ENCODE measurements at places on chromosomes 5 and 9.

DNA sequence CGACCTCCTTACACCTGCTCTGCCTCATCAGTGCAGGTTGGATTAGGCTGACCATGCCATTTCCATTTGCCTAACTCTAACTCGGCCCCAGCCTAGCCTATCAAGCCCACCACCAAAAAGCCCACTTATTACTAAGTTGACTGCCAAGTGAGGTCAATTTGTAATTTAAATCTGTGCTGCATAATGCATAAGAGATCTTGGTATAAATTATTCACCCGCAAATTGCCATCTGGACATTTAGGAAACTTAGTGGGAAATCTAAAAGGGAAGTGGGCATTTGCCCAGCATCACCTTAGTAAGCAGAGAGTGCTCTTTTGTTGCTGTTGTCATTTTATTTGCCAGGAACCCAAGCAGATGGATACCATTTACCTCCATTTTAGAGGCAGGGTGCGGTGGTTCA lies 143.0 kb downstream of the SPOCK1 start:
- H3K36me3 ChIP-seq, result no peaks in the 10 kb centered on the region
- peaks cover 2% of the 10 kb centered on the region for H3K27me3 ChIP-seq

DNA sequence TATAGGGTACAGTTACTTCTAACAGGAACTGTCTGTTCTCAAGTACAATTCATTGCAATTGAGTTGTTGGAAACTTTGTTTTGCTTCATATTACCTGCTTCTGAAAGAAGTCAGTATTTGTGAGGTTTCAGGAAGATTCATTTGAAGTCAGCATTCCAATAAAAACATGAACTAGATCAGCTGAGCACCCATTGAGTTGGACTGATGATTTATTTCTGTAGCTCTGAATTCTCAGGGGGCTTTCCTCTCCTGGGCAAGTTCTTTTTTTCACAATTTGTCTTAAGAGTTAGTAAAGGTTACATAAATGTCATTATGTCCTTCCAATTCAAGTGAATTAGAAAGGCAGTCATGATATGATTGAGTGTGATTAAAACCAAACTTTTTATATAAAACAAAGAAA lies 16.2 kb upstream of the KIF2A start:
- no peaks in the 10 kb centered on the region for H3K27me3 ChIP-seq
- peaks cover 71% of the 10 kb centered on the region for H3K36me3 ChIP-seq
- peak overlapping the region; percentile 93 for H3K27ac ChIP-seq

DNA sequence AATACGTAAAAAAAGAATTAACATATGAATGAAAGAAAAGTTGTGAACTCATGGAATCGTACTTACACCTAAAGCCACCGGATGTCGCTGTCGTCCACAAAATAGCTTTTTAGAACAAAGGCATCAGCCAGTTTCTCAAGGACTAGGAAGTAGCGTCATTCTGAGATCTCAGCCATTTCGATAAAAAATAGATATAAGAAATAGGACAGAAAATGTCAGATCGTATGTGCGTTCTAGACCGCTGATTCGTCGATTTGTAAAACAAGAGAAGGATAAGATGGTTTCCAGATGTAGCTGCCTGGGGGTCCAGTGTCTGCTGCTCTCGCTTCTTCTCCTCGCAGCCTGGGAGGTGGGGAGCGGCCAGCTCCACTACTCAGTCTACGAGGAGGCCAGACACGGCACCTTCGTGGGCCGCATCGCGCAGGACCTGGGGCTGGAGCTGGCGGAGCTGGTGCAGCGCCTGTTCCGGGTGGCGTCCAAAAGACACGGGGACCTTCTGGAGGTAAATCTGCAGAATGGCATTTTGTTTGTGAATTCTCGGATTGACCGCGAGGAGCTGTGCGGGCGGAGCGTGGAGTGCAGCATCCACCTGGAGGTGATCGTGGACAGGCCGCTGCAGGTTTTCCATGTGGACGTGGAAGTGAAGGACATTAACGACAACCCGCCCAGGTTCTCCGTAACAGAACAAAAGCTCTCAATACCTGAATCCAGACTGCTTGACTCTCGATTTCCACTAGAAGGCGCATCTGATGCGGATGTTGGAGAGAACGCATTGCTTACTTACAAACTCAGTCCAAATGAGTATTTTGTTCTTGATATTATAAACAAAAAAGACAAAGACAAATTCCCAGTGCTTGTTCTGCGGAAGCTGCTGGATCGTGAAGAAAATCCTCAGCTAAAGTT lies at the start of gene PCDHA10:
TSS of gene PCDHA10 (plus strand) at position 126 of the 903 bp plus-strand sequence. CDS start at position 278, 152 bp downstream.
- H3K4me3 ChIP-seq, result no peak within 1 kb of the TSS
- no peak for DNase-seq
- no peaks in the 10 kb centered on the region for H3K27me3 ChIP-seq

GRCh38 chr5:119397518-119398380 lies 41.9 kb downstream of the TNFAIP8 start:
- no peaks in the 10 kb centered on the region for H3K27me3 ChIP-seq
- peaks cover 47% of the 10 kb centered on the region for H3K36me3 ChIP-seq
- peak overlapping the region; percentile 17 for H3K4me3 ChIP-seq
- peak overlapping the region; percentile 87 for H3K27ac ChIP-seq

DNA sequence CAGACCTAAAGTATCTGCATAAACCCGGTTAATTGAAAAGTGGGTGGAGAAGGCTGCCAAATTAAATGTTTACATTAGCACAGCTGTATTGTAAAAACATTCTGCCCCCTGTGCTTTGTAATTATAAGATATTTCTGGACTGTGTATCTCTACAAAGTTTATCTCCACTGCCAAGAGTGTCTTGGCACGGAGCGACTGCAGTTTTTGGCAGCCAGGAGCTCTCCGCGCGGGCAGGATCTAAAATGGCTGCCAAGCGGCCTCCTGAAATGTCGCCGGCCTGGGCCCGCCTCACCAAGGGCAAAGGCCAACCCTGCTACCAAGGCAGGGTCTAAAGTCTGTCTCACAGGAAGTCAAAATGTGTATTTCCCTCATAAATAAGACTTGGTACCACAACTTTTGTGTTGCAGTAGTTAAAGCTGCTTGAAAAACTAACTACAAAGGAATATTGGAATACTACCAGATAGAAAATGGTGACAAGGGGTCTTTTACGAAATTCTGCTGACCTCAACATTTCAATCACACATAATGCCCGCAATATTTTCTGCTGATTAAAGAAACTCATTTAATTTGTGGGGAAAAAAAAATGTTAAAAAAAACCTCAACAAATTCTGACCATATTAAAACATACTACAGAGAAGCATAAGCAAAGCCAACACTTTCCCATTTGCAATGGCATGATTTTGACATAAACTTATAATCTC lies 110.4 kb downstream of the NFIB start:
- H3K27me3 ChIP-seq, result no peaks in the 10 kb centered on the region
- no peaks in the 10 kb centered on the region for H3K4me1 ChIP-seq
- no peak for DNase-seq

- DNase-seq, result no peak
- no peaks in the 10 kb centered on the region for H3K27me3 ChIP-seq
- no peaks in the 10 kb centered on the region for H3K4me1 ChIP-seq
- H3K36me3 ChIP-seq, result no peaks in the 10 kb centered on the region
- H3K27ac ChIP-seq, result no peak overlapping the region
These were observed 38.6 kb downstream of the MRPS30 start for GRCh38 chr5:44847206-44847852.

GRCh38 chr9:129750013-129750638 lies 2.7 kb downstream of the PTGES start:
- H3K36me3 ChIP-seq, result no peaks in the 10 kb centered on the region
- no peak for DNase-seq
- H3K4me3 ChIP-seq, result no peak overlapping the region
- peaks cover 5% of the 10 kb centered on the region for H3K27me3 ChIP-seq
- no peak overlapping the region for H3K27ac ChIP-seq

GRCh38 chr5:21889581-21889980 lies 963.6 kb downstream of the CDH12 start:
- no peak for DNase-seq
- no peaks in the 10 kb centered on the region for H3K27me3 ChIP-seq
- H3K27ac ChIP-seq, result no peak overlapping the region
- no peaks in the 10 kb centered on the region for H3K4me1 ChIP-seq
- no peak overlapping the region for H3K4me3 ChIP-seq

GRCh38 chr5:135455876-135456237 lies 3.7 kb upstream of the TIFAB start:
- DNase-seq, result no peak
- no peak overlapping the region for H3K27ac ChIP-seq
- no peaks in the 10 kb centered on the region for H3K4me1 ChIP-seq
- H3K27me3 ChIP-seq, result peaks cover 17% of the 10 kb centered on the region
- no peaks in the 10 kb centered on the region for H3K36me3 ChIP-seq
- H3K4me3 ChIP-seq, result no peak overlapping the region

- DNase-seq, result no peak
- peaks cover 11% of the 10 kb centered on the region for H3K4me1 ChIP-seq
- no peak overlapping the region for H3K27ac ChIP-seq
- H3K36me3 ChIP-seq, result no peaks in the 10 kb centered on the region
- peaks cover 18% of the 10 kb centered on the region for H3K27me3 ChIP-seq
These were observed 8.1 kb upstream of the PFDN1 start for GRCh38 chr5:140311011-140311467.

DNA sequence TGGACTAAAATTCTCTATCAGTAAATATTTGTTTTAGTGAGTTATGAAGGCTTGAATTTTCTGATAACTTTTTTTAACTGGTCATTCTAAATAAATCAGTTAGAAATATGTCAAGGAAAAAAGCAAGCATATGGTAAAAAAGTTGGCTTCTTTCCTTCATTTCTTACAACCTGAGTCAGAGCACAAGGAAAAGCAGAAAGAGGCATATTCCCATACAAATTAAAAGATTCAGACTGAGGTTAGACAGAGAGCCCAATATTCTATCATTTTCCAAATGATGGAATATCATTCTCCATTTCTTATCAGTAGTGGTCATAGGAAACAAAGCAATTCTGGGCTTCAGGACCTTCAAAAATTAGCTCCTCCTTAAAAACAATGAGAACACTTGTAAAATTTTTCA lies 732.1 kb downstream of the MAT2B start:
- H3K27ac ChIP-seq, result no peak overlapping the region
- H3K36me3 ChIP-seq, result no peaks in the 10 kb centered on the region
- H3K4me1 ChIP-seq, result no peaks in the 10 kb centered on the region
- no peak for DNase-seq
- no peak overlapping the region for H3K4me3 ChIP-seq

DNA sequence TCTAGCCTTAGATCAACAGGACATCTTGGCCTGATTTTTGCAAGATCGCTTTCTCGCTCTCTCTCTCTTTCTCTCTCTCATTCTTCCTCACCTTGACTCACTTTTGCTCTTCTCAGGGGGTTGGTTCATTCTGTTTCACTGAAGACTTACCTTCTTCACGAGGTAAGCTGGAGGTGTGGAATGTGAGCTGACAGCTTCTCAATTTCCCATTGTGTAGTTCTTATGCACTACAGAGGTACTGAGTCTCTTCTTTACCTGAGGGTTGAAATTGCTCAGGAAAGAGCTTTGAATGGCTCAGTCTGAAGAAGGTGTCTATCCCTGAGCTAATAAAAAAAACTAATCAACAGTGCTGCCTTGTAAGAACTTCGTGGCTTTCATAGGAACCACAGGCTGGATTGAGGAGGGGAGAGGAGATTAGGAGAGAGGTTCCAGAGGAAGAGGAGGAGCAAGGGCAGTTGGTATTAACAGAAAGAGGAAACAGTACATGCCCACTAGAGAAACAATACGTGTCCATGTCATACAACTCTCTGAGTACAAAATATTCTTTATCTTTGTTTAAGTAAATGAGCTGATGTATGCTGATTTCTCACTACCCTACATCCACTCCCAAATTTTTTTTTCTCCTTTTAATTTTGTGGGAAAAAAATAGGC lies 192.2 kb downstream of the TMEM167A start:
- H3K27ac ChIP-seq, result no peak overlapping the region
- H3K4me3 ChIP-seq, result no peak overlapping the region
- H3K27me3 ChIP-seq, result no peaks in the 10 kb centered on the region
- peaks cover 2% of the 10 kb centered on the region for H3K36me3 ChIP-seq
- H3K4me1 ChIP-seq, result peaks cover 25% of the 10 kb centered on the region
- no peak for DNase-seq

DNA sequence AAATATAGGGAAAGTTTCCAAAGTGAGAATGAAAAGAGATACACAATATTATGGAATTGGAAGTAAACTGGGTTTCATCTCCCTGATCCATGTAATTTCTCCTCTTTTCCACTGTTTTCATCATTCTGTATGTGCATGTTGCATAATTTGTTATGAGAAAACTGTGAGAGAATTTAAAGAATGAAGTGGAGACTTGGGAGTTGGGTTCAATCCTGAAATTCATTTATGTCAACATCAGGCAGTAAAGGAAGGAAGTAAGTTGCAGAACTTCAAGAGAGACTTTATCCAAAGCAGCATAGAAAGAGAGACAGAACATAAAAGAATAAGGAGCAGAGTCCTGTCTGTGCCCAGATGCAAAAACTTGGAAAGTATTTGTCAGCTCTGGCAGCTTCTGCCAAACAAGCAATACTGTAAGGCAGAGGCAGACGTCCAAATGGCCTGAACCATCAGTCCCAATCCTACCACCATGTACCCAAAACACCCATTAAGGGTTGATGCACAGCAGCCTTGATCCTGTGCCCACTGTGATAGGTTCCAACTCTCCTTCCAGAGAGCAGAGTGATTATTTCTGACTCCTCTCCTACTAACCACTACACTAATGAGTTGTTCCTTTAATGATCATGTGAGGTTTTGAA lies 425.3 kb upstream of the CDH6 start:
- no peaks in the 10 kb centered on the region for H3K27me3 ChIP-seq
- H3K27ac ChIP-seq, result no peak overlapping the region
- H3K4me1 ChIP-seq, result no peaks in the 10 kb centered on the region
- H3K36me3 ChIP-seq, result no peaks in the 10 kb centered on the region
- no peak for DNase-seq

GRCh38 chr9:134871697-134872340 lies 8.8 kb upstream of the FCN2 start:
- H3K27me3 ChIP-seq, result peaks cover 2% of the 10 kb centered on the region
- no peak overlapping the region for H3K4me3 ChIP-seq
- DNase-seq, result no peak
- H3K27ac ChIP-seq, result no peak overlapping the region

- H3K27ac ChIP-seq, result no peak overlapping the region
- peaks cover 33% of the 10 kb centered on the region for H3K27me3 ChIP-seq
- H3K4me3 ChIP-seq, result no peak overlapping the region
- H3K36me3 ChIP-seq, result no peaks in the 10 kb centered on the region
These were observed 16.6 kb upstream of the WHRN start for GRCh38 chr9:114521846-114522245.

GRCh38 chr5:167952278-167952995 lies 339.0 kb upstream of the WWC1 start:
- H3K27me3 ChIP-seq, result no peaks in the 10 kb centered on the region
- DNase-seq, result no peak
- no peak overlapping the region for H3K27ac ChIP-seq
- no peaks in the 10 kb centered on the region for H3K4me1 ChIP-seq
- no peaks in the 10 kb centered on the region for H3K36me3 ChIP-seq
- no peak overlapping the region for H3K4me3 ChIP-seq

DNA sequence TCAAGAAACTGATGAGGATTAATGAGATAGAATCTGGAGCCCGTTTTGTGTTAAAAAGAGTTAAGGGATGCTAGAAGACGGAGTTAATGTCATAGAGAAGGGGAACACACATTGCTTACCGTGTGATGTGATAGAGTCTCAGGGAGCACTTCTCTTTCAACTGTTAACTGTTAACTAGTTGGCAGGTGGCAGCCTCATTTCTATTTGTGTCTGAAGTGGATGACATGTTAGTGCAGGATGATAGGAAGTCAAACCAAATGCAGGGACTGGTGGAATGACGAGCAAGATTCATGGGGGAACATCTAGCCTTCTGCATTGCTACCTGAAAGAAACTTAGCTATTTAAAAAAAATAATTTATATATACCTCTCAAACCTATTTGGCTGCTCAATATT lies 222.7 kb downstream of the MAST4 start:
- no peak for DNase-seq
- no peaks in the 10 kb centered on the region for H3K36me3 ChIP-seq
- H3K4me3 ChIP-seq, result no peak overlapping the region
- H3K4me1 ChIP-seq, result peaks cover 27% of the 10 kb centered on the region
- no peak overlapping the region for H3K27ac ChIP-seq

All from activated T-helper 2 cell treated with anti-CD3 and anti-CD28 coated beads, Interferon-gamma antibody, Interleukin-2, Interleukin-4, amounts not matched to agents 10 μg/mL and 5 μg/mL and 100 μg/mL, durations not matched to agents 14 hours and 24 hours and 36 hours (primary cell).